NCI-H1436 treated with DMSO at 0.1 percent for 48 hours (cell line): ENCODE measurements at places on chromosomes 3 and 15.

- no peak for DNase-seq
Measured at GRCh38 chr15:85030301-85030929, 48.8 kb downstream of the PDE8A start.

DNA sequence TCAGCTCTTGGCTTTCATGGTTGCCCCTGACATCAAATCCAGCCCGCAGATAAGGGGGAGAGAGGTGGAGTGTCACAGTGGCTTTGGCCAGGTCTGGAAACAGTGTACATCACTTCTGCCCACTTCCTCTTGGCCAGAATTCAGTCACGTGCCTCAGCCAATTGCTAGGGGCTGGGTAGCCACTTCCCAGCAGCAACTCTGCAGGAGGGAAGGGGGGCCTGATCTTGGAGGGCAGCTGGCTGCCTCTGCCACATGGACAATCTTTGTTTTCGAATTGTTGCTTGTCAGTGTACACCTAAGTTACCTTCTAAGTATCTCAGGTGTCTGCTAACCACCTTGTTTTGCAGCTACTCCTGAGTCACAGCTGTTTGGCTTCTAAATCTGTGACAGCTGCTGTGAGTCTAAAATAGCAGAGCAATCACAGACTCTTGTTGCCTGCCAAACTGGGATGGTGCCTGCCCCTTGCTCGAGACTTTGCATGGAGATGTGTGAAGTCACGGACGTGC lies 41.0 kb upstream of the LIMD1 start:
- no peak for DNase-seq

DNA sequence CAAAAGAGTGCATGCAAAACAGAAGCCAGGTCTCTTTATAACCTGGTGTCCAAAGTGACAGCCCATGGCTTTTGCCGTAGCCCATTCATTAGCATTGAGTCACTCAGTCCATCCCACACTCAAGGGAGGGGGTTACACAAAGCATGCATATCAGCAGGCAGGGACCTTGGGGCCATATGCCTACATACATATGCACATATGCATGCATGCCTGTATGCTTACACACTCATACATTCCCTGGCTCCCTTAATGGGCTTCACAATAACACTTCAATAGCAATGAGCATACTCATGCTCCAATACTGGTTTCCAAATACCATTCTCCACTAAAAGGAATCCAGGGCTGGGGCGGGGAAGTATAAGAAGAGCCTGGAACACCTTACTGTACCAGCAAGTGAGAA lies 22.0 kb downstream of the TRPM1 start:
- no peak for DNase-seq

- no peak for DNase-seq
Measured at GRCh38 chr3:127679534-127680145, 6.9 kb downstream of the ABTB1 start.

- DNase-seq, result no peak
Measured at GRCh38 chr3:13365390-13366379, 54.4 kb downstream of the NUP210 start.

DNA sequence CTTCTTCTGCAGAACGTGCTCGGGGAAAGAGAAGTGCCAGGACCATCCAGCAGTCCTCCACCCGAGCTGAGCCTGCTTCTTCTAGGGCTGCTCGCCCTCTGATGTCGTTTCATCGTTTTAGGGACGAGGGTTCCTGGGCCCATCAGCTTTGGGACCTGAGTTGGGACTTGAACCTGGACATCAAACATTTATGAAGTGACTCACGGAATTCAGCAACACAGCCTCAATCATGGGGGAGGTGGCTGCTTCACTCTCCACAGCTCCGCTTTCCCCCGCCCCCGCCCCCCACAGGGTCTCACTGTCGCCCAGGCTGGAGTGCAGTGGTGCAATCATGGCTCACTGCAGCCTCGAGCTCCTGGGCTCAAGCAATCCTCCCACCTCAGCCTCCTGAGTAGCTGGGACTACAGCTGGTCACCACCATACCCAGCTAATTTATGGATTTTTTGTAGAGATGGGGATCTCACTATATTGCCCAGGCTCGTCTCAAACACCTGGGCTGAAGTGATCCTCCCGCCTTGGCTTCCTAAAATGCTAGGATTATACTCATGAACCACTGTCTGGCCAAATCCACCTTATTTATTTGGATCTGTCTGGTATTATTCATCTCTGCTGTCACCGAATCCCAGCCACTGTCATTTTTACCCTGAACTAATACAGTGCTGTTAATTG lies 725 bp upstream of the SCAMP2 start:
- DNase-seq, result no peak

DNA sequence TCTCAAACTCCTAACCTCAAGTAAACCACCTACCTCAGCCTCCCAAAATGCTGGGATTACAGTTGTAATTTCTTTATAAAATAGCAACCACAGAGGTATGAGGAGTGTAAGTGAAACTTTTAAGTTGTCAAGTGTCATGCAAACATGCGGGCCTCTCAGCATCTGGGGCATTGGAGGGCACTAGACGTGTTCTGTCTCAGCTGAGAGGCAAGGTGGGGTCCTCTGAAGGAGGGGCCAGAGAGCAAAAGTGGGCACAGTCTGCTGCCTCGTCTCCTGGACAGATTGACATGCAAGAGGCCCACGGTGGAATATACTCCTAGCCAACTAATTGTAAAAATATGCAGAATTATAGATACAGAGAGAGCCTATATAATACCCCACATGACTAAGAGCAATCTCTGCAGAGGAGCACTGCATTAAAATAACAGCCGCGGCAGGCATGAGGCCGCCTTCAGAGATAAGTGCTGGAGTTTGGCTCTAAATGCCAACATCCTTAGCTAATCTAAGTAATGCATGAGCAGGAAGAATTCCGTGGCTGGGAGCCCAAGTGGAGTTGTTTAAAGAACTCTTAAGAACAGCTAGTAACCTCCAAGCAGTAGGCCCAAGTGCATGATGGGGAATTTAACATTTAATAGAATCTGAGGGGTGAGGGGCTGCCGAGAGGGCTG lies 87.8 kb upstream of the RNU6-1 start:
- DNase-seq, result no peak

- DNase-seq, result no peak
Measured at GRCh38 chr3:184409331-184409926, 29.6 kb downstream of the CHRD start.

DNA sequence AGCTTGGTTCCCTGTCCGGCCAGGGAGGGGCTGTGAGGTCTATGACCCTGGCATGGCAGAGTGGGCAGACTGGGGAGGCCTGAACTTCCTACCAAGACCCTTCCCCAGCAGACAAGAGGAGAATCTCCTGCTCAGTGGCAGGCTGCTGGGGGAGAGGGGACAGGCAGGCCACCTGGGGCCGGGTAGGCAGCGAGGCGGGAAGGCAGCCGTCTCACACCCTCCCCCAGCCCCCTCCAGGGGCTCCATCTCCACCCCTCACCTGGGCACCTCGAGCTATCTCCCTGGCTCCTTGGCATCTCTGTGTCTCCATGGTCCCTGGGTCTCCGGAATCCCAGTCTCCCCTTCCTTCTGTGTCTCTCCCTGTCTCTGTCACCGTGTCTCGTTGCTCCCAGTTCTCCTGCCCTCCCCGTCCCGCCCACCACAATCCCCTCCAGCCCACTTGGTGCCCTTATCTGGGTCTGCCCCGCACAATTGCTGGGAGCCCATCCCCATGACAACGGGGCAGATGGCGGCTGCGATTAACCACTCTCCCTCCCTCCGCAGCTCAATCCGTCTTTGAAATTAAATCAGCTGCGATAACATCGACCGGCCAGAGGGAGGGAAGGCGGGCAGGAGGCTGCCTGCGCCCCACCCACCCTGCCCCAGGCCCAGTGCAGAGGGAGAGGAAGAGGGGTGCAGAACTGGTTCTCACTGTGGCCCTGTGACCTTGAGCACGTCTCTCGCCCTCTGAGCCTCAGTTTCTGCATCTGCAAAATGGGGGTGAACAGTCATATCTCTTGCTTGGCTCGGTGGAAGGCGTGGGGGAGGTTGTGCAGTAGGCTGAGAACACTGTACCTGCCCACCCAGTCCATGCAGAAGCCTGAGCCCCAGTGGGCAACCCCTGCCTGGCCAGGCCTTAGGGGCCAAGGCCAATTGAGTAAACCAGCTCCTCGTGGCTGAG lies 9.6 kb downstream of the DNAJB8 start:
- no peak for DNase-seq

DNA sequence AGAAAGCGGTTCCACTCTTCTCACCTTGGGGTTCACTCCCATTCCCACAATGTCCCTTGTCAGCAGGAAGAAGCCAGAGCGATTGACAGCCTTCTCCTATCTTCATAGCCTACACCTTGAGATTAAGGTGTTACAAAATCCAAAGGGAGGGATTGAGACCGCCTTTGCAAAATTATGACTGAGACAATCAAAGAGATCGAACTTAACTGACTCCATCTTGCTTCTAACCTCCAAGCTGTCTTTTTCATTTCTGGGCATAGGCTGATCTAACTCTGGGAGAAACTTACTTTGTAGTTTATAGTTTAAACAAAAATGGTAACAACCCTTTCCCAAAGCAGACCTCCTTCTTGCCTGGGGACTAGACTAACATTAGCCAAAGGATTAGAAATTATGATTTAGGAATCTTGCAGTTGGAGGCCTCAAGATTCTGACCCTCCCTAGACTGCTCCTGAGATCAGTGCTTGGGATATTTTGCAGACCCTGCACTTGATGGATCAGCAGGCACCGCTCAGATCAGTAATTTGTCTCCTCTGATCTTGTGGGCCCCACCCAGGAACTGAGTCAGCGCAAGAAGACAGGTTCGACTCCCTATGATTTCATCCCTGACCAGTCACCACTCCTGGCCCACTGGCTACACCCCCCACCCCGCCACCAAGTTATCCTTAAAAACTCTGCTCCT lies 40.0 kb downstream of the PAQR5 start:
- DNase-seq, result no peak

DNA sequence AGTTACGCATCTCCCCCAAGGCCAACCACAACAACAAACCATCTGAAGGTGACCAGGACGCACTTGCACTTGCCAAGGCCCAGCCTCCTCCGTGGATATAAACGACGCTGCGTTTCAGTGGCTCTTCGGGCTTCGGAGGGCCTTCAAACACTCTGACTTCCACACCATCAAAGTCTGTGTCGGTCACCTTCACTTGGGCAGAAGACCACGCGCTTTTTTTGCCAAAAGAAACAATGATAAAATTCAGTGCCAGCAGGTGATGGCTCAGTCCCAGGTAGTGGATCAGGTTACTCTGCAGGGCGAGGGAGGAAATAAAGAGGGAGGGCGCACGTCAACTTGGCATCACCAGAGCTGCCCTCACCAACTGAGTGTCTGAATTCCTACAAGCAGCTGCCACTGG lies 63.0 kb downstream of the NCEH1 start:
- no peak for DNase-seq

GRCh38 chr3:70853161-70853944 lies 540.9 kb upstream of the MDFIC2 start:
- DNase-seq, result no peak

- DNase-seq, result peak; percentile 84
Measured at GRCh38 chr3:133295199-133295901, 104.5 kb upstream of the BFSP2 start.

GRCh38 chr3:45705839-45706808 lies 16.9 kb downstream of the SACM1L start:
- DNase-seq, result no peak

GRCh38 chr3:162200836-162201235 lies 704.2 kb downstream of the OTOL1 start:
- DNase-seq, result no peak

DNA sequence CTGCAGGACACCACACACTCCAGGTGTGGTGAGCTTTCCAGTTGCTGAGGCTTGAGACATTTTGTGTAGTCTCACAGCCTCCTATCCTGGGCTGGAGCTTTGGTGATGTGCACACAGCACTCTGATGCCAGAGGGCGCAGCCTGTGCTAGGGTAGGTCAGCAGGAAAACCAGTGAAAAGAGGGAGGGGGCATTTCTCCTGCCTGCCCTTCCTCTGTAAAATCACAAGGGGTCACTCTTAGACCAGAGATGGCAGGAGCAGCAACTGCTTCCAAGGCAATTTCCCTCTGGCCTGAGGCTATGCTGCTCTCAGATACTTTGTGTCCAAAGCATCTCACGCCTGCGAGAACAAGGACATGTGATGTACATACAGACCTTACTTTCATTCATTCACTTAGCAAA lies 16.5 kb upstream of the MUSTN1 start:
- no peak for DNase-seq

- DNase-seq, result no peak
Measured at GRCh38 chr15:63261311-63261710, 16.1 kb upstream of the APH1B start.

GRCh38 chr15:47917881-47918280 lies 200.6 kb downstream of the SEMA6D start:
- DNase-seq, result no peak

- no peak for DNase-seq
Measured at GRCh38 chr3:71131375-71132314, 451.9 kb downstream of the FOXP1 start.

DNA sequence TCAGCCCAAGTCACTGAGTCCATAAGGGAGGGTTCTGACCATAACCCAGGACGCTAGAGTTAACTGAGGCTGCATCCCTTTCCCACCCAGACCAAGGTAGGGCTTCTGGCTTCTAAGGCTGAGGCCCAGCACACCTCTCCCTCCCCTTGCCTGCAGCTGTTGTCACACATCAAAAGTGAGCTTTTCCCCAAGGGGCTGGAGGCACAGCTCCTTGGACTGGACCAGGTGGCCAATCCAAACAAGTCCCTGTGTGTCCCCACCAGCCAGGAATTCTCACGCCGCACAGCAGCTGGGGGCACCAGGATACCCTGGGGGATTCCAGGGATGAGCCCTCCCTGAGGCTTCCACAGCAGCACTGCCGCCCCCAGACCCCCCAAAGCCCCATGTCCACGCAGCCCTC lies 22.3 kb upstream of the ISLR2 start:
- no peak for DNase-seq

- DNase-seq, result no peak
Measured at GRCh38 chr3:75985432-75985831, 200.1 kb upstream of the ZNF717 start.

DNA sequence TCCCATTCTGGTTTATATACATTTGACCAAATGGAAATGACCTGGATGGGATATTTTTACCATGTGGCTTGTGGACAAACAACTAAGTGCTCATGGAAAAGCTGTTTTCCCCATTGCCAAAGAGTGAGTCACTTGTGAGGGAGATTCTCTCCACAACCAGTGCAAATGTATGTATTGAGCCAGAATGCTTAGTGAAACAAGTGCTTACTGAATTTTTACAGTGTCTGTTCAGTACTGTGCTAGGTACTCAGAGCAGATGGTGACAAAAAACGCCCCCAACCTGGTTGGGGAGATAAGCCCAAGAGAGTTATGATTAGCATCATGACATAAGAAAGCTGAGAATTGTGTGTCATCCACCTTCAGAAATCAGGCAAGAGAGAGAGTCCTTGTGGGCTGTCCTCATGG lies 2.3 kb downstream of the CHP1 start:
- DNase-seq, result no peak

GRCh38 chr15:56723787-56724186 lies 9.5 kb downstream of the ZNF280D start:
- DNase-seq, result no peak

GRCh38 chr3:20458994-20459716 lies 273.1 kb upstream of the SGO1 start:
- DNase-seq, result no peak

GRCh38 chr3:64915778-64916177 lies 228.0 kb upstream of the ADAMTS9 start:
- DNase-seq, result no peak

GRCh38 chr3:127860211-127860696 lies 37.9 kb upstream of the MGLL start:
- DNase-seq, result no peak

GRCh38 chr3:37519661-37520060 lies 342.0 kb upstream of the CTDSPL start:
- no peak for DNase-seq

- DNase-seq, result no peak
Measured at GRCh38 chr3:62809369-62809768, 65.8 kb downstream of the CADPS start.
